ENCODE measurements at places on chromosomes 1 and 21.

DNA sequence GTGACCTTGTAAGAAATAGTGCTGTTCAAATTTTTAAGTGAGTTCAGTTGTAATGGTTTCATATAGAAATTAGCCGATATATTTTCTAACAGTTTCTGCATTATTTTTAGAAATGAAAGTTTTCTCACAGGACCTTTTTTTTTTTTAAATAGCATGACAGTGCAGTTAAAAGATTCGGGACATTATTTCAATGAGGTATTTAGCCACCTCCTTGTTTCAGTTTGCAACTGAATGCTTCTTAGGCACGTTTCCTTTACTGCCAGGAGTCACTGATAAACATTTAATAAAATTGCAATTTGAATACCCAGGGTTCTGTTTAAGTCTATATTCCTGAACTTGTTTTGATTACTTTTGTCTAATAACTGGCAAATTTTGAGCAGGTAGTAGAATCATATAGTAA is 304.7 kb downstream of the TM2D1 start:
- no peak for DNase-seq

DNA sequence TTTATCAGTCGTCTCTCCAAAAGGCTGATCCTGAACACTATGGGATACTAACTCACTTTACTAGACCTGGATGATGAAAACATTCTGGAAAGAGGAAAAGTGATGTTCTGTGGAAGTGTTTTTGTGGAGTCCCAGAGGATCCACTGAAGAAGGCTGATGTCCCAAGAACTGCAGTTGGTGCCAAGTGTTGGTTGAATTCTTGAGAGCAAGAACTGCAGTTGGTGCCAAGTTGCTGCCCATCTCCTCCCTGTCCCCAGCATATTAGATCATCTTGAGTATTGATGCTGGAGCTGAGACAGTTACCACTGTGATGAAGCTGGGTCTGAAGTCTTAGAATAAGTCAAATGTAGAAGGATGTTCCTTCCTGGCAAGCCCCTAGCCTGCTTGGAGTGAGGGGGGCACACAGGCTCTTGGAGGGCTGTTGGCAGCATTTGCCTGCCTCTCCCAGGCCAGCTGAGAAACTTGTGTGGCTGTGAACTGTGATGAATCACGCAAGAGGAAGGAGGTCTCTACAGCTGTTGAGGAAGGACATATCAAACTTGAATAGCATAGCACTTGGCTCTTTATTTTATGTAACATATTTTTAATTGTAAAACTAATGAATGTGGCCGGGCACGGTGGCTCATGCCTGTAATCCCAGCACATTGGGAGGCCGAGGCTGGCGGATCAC is 48.1 kb downstream of the DNAJC6 start:
- no peak for DNase-seq

GRCh38 chr1:113905435-113905861 is 322 bp downstream of the DCLRE1B start:
- DNase-seq = no peak

DNA sequence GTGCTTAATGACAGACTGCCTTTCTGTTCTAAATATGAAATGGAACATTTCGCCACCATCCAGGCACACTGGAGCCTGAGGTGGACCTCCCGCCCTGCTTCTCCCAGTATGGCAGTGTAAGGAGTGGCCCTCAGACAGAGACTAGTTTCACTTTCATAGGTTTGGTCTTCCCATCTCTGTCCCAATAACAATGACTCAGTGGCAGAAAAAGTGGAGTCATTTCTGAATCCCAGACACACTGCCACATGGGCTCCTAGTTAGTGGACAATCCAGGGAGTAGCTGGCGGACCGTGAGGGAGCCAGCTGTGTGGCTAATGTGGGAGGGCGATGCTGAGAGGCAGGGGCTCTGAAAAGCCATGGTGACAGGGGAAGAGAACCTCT is 95.6 kb upstream of the TSPAN2 start:
- DNase-seq = no peak

DNA sequence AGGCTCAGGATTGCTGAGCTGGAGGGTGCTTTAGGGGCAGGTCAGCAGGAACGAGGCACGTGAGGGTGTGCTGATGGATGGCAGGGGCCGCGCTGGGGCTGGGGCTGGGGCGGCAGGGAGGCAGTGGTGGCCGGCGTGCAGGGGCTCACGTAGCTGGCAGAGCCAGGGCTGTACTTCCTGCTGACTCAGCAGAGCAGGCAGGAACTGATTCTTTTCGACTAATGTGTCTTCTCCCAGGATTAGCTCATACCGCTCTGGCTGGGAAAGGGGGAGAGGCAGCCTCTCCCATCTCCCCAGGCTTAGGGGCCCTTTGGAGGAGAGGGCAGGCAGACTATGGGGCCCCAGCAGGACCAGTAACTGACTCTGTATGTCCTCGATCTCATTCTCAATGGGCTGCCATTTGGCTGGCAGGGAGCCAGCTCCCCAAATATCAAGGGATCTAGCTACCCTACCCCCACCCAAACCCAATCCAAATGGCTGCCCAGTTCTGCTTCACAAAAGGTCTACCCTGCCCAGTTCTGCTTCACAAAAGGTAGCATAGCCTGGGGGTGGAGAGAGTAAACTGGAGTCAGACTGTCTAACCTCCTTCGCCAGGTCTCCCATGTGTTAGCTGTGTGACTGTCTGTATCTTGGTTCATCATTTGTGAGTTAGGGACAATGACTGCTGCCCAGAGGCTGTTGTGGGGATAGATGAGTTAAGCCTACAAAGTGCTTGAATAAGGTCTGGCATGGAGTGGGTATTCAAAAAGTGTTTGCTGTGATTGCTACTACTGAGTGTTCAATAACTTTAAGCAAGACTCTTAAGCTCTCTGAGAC is 100.1 kb upstream of the SLC2A1 start:
- peak; percentile 21 for DNase-seq

- DNase-seq = no peak
These were observed 21.4 kb downstream of the SMG7 start for GRCh38 chr1:183493540-183494245.

DNA sequence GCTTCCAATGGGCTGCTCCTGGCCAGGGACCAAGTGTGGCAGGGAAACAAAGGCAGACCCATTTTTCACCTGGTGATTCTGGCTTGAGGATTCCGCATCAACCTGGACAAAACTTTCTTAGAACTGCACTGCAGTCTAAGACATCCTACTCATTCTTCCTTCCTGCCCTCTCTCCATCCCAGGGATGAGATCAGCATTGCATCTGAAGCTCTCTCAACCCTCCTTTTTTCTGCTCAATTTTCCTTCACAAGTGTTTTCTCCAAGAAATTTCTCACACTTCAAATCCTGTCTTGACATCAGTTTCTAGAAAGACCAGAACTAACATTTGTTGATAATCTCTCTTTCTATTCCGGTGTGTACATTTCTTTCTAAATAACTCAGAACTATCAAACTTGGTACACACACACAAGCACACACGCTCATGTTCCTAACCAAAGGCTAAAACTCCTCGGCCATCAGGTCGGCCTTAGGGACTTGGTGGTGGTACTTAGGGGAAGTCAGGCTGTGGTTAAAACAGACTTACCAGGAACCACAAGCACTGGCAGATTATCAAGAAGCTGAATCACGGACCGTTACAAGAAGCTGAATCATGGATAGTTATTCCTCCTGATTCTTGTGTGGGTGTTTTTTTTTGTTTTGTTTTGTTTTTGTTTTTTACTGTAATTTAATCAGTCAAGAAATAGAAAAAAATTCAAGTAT is 21.0 kb upstream of the CXADR start:
- DNase-seq = peak; percentile 99

- DNase-seq = no peak
These were observed 5.0 kb downstream of the RNU1-2 start for GRCh38 chr1:16900751-16901150.

DNA sequence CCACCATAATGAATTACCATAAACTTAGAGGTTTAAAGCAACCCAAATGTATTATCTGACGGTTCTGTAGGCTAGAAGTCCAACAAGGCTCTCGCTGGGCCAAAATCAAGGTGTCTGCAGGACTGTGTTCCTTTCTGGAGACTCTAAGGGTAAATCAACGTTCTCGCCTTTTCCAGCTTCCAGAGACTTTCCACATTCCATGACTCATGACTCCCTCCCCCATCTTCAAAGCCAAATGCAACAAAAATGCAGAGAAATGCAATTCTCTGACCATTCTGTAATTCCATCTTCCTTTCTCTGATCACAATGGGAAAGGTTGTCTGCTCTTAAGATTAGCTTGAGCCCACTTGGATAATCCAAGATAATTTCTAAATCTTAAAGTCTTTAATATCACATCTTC is 287.1 kb downstream of the LTN1 start:
- no peak for DNase-seq

All from stromal cell of bone marrow (primary cell).